ENCODE measurements at places on chromosomes 16 and 17. TPM values are rescaled to one million over a fixed set of nuclear protein-coding genes. Genes with fewer than 3 reads are reported as not detected.

BEAN1 gene
- not detected for total RNA-seq

FBXO31 gene
- 29.5 TPM for total RNA-seq

SEPTIN12 gene
- not detected for total RNA-seq

KCNG4 gene
- not detected for total RNA-seq

CBX4 gene
- 40.2 TPM for total RNA-seq

OR1F1 gene
- not detected for total RNA-seq

NPTX1 gene
- total RNA-seq = 71.2 TPM

XAF1 gene
- total RNA-seq = 163 TPM

FOXC2 gene
- total RNA-seq = not detected

SMTNL2 gene
- total RNA-seq = not detected

TBX6 gene
- total RNA-seq = 1.8 TPM

CD300E gene
- not detected for total RNA-seq

C16orf95 gene
- 7.5 TPM for total RNA-seq

ANKRD40CL gene
- total RNA-seq = not detected

PRMT7 gene
- total RNA-seq = 62.3 TPM

TMIGD1 gene
- total RNA-seq = not detected

SLC13A2 gene
- not detected for total RNA-seq

DOC2B gene
- not detected for total RNA-seq

PRAC2 gene
- not detected for total RNA-seq

JUP gene
- 0.63 TPM for total RNA-seq

MBTD1 gene
- 14.9 TPM for total RNA-seq

All from activated naive CD4-positive, alpha-beta T cell treated with anti-CD3 and anti-CD28 coated beads, Interleukin-2, amount 10 ng/mL, durations not matched to agents 5 hours and 36 hours (primary cell).